Mesothelial cell of epicardium (in vitro differentiated cells): ENCODE measurements at places on chromosomes 4 and X. TPM values are rescaled to one million over a fixed set of nuclear protein-coding genes. Genes with fewer than 3 reads are reported as not detected.

The NCAPG gene
- total RNA-seq: 13.6 to 17.0 TPM (median 15.7 TPM) in 3 replicates

The FRAS1 gene
- total RNA-seq: 45.3 to 52.8 TPM (median 51.9 TPM) in 3 replicates

The ATP1B4 gene
- total RNA-seq: not detected in 3 replicates

DNA sequence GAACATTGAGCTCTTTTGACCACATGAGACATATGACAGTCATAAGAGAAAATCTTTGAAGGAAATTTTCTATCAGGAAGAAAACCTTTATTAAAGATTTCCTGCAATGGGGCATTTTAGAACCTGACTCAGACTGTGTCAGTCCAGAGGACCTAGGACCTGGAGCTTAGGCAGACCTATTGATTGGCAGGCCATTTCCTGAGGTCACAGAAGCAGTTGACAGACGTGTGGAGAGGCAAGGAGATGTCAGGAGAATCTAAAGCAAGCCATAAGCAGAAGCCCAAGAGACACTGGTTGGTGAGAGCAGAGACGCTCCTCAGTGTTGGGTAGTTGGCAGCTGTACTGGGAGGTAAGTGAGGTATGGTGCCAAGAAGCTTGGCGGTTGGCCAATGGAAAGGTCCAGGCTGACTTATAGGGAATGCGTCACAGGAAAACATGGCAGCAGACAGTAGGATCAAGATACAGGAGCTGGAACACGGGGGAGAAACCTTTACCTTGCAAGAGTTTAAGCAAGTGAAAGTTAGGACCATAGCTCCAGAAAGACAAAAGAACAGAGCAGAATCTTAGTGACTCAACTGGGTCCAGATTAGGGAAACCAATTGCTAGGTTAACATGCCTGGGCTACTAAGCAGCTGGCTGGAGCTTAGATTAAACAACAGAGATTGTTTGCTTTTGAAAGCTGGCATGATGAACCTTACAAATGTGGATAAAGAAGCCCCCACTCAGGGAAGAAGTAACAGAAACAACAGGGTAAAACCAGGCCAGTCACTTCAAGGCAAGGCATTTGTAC is 18.6 kb downstream of the PALLD start:
- no peak for DNase-seq
- no peaks in the 10 kb centered on the region for H3K27me3 ChIP-seq
- H3K36me3 ChIP-seq: no peaks in the 10 kb centered on the region
- H3K27ac ChIP-seq: no peak overlapping the region
- H3K4me3 ChIP-seq: no peak overlapping the region
- H3K4me1 ChIP-seq: peaks cover 3% of the 10 kb centered on the region

DNA sequence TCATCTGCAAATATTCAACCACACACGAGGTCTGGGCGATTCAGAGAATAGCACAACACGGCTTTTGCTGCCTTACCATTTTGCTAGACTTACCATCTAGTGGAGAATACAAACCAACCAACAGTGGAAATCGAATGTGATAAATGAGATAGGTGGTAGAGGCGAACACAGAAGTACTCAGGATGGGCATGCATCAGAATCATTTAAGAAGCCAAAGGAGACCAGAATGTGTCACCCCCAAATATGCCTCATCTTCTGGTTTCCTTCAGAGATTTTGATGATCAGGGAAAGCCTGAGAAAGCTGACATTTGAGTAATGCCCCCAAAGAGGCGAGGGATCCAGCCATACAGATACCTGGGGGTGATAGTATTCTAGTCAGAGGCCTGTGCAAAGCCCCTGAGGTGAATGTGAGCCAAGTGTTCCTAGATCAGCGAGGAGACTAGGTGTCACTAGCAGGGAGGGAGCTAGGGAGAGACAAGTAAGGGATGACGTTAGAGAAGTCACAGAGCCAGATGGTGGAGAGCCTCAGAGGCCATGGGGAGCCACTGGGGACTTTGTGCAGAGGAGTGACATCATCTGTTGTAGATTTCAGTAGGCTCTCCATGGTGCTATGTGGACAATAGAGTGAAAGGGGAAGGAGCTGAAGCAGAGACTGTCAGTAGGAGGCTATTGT is 1.7 kb downstream of the MTMR1 start:
- peak overlapping the region; percentile 84 for H3K27ac ChIP-seq
- H3K4me1 ChIP-seq: peaks cover 30% of the 10 kb centered on the region
- no peak for DNase-seq
- H3K4me3 ChIP-seq: peak overlapping the region; percentile 15
- peaks cover 3% of the 10 kb centered on the region for H3K36me3 ChIP-seq

GRCh38 chrX:3393581-3394111 is 47.2 kb upstream of the MXRA5 start:
- peak overlapping the region; percentile 35 for H3K27ac ChIP-seq
- H3K4me3 ChIP-seq: no peak overlapping the region
- DNase-seq: no peak
- no peaks in the 10 kb centered on the region for H3K36me3 ChIP-seq
- no peaks in the 10 kb centered on the region for H3K27me3 ChIP-seq

- H3K27ac ChIP-seq: no peak overlapping the region
- no peaks in the 10 kb centered on the region for H3K36me3 ChIP-seq
- peaks cover 2% of the 10 kb centered on the region for H3K4me1 ChIP-seq
- DNase-seq: no peak
Observed at GRCh38 chrX:151711154-151711553, 4.7 kb upstream of the FATE1 start.
